ENCODE measurements at places on chromosomes 16 and 17.

GRCh38 chr17:67374329-67375053 lies 2.6 kb upstream of the PITPNC1 start:
- peak; percentile 83 for DNase-seq

- DNase-seq, result no peak
These were observed 19.2 kb upstream of the ZFHX3 start for GRCh38 chr16:73066927-73067670.

- DNase-seq, result peak; percentile 55
These were observed 103.9 kb downstream of the MGAT5B start for GRCh38 chr17:76972046-76972641.

GRCh38 chr17:81066771-81067315 lies 31.9 kb downstream of the BAIAP2 start:
- no peak for DNase-seq
